ENCODE measurements at places on chromosomes 7 and 10.

GRCh38 chr7:98254951-98255610 lies 3.0 kb upstream of the TECPR1 start:
- DNase-seq: no peak

DNA sequence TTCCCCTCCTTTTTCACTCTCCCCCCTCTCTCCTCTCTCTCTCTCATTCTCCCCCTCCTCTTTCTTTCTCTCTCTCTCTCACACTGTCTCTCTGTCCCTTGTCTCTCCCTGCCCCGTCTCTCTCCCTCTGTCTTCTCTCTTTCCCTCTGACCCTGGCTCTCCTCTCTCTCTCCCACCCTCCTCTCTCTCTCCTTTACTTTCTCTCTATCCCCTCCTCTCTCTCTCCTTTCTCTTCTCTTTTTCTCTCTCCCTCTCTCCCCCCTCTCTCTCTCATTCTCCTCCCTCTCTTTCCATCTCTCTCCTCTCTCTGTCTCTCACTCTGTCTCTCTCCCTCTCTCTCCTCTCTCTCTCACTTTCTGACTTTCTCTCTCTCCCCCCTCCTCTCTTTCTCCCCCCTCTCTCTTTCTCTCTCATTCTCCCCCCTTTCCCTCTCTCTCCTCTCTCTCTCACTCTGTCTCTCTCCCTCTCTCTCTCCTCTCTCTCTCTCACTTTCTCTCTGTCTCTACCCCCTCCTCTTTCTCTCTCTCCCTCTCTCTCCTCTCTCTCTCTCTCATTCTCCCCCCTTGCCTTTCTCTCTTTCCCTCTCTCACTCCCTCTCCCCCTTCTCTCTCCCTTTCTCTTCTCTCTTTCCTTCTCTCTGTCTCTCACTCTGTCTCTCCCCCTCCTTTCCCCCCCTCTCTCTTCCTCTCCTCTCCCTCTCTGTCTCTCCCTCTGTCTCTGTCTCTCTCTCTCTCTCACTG lies 18.9 kb upstream of the VPS37D start:
- no peak for DNase-seq

GRCh38 chr10:103668351-103669242 lies 175.1 kb downstream of the NEURL1 start:
- no peak for DNase-seq

DNA sequence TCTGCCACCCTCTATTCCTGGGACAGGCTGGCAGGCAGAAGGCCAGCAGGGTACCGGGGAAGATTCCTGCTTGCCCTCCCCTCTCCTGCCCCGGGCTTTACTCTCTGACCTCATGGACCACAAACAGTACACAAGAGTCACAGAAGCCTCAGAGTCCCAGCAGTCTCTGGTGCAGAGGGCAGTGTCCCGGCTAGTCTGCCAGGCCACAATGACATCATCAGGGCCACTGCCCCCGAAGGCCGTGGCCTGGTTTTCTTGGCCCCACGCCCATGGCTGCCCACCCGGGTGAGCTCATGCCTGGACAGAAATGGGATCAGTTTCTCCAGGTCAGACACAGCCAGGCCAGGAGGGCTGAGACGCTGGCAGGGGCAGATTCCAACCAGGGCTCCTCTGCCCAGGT lies 91.9 kb downstream of the MYL10 start:
- no peak for DNase-seq

GRCh38 chr7:152884321-152884720 lies 124.8 kb downstream of the ACTR3B start:
- DNase-seq: no peak

DNA sequence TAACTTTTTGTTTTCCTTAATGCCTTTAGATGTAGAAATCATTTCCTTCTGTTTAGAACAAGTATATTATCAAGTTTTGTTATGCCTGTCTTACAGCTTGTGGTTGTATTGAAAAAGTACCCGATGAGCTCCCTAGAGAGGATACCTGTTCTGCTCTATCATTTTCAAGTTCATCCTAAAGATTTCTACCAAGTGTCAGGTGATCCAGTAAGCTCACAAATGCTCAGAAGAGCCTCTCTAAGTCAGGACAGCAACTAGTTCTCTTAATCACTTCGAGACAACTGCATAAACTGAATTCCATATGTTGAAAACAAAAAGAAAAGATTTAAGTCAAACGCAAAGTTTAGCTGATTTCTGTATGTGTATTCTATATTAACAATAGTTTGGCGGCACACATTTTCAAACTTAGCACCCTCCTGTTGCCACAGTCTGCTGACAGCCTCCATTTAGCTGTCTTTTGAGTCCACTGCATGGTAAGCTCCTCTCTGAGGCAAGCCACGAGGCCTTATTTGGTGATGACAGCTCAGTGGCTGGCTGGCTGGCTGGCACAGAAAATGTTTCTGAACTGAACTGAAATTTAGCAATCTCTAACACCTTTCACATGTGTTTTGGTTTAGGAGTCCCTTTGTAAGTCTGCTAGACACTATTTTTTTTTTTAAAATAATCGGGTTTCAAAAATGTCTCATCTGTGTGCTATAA lies 59.4 kb downstream of the SEMA3C start:
- no peak for DNase-seq

GRCh38 chr7:31073326-31074119 lies 21.4 kb downstream of the ADCYAP1R1 start:
- DNase-seq: no peak

DNA sequence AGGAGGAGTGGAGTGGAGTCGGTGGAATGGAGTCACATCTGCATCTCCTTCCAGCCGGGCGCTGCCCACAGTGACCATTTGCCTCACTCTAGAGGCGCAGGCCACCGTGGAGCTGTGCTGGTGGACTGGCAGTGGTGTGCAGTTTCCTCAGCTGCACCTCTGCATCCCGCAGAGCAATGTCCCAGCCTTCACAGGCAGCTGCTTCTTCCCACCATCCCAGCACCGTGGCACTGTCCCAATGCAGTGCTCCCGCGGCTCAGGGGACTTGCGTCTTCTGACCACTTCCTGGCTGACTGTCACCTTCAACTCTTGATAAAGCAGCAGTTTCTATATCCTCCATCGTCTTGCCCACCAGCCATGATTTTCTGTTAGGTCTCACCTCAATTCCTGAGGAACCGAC lies 90.3 kb upstream of the SFMBT2 start:
- no peak for DNase-seq

DNA sequence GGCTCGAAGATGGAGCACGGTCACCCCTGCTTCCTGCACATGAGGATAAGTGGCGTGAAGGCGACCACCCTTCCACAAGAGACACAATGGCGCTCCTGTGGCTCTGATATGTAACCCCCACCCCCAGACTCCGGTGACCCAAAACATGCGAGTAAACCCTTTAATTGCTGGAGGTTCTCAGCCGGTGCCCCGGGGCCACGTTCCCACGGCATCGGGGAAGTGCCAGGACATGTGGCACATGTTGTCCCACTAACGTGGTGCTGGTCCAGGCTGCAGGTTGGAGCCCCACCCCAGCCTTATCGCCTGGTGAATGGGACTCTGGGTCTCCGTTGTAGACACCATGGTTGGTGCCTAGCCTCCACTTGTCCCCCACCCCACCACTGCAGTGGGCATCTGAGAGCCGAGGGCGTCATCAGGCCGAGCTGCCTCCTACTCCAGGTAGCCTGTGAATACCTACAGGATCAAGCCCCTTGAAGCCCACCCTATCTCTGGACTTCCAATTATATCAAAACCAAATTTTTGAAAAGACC lies 132.8 kb downstream of the PRKAG2 start:
- no peak for DNase-seq

DNA sequence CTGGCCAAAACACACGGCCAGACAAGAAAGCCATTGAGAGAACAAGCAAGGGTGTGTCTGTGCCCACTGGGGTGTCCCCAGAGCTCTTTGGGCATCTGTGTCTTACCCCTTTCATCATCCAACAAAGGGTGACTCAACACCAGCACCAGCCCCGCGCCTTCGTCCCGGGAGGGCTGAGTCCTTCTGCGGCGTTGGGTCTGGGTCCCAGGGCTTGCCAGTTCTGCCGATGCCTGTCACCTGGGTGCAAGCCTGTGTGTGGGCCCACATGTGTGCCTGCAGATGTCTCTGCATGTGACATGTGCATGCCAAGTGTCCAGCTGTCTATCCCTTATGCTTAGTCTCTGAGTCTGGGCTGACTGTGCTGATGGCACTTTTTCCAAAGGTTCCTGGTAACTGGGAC lies 24.4 kb upstream of the ELN start:
- DNase-seq: no peak

- no peak for DNase-seq
Observed at GRCh38 chr10:48779077-48779476, 94.4 kb downstream of the WDFY4 start.

DNA sequence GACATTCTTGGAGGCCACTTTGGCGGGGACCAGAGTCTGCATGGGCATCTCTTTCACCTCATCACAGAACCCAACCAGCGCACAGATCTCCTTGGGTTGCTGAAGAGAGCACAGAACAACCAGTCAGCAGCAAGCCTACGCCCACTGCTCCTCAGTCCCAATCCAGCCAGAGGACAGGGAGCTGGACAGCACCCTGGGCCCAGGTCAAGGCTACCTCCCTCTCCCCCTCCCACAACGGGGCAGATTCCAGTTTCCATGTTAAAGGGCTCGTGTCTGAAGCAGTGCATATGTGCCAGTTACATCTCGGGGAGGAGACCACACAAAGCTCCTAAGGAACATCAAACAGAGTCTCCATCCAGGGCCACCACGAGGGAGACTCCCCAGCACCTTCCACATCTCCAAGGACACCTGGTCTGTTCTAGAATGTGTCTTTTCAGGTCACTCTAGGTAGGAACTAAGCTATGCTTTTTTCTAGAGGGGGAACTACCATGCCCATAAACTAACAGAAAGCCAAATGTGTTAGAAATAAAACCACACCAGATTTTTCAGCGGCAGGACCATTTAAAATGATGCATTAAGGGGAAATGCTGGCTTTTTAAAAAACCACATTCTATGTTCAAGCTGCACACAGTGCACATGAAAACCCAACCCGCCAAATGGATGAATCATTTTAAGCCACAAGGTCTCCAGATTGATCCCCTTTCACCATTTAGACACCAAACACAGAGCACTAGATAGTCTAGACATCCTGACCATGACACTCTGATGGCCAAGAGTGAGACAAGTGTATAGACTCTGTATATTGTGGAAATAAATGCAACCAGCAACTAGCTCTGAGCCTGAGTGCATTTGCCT lies 28.9 kb downstream of the PSAP start:
- DNase-seq: no peak

- DNase-seq: no peak
Observed at GRCh38 chr7:80671744-80672143, 33.3 kb downstream of the CD36 start.

DNA sequence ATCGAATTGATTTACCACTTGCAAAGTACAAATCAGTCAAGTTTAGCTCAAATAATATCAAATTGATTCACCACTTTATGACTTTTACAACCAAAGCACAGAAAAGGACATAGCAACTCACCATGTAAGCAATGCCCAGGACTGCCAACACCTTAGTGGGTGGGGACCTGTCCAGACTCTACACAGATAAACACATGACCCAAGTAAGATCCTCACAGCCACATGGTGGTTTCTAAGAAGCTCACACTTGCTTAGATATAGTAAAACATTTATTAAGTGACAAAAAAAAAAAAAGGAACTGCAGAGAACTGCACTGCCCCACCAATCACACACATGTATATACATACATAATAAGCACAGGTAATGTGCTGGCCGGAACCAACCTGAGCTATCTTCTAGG lies 116.2 kb downstream of the SLC25A13 start:
- no peak for DNase-seq

- peak; percentile 60 for DNase-seq
Observed at GRCh38 chr10:95266674-95267095, 24.1 kb downstream of the PDLIM1 start.

- DNase-seq: no peak
Observed at GRCh38 chr10:30000802-30001571, 58.4 kb downstream of the JCAD start.
